Central memory CD4-positive, alpha-beta T cell (primary cell): ENCODE measurements at places on chromosomes 2 and 18.

GRCh38 chr18:6414723-6415417, at the start of gene L3MBTL4:
Gene L3MBTL4 (minus strand): TSS chr18:6414911. CDS start chr18:6311625, 103,286 bp downstream.
- DNase-seq: no peak

DNA sequence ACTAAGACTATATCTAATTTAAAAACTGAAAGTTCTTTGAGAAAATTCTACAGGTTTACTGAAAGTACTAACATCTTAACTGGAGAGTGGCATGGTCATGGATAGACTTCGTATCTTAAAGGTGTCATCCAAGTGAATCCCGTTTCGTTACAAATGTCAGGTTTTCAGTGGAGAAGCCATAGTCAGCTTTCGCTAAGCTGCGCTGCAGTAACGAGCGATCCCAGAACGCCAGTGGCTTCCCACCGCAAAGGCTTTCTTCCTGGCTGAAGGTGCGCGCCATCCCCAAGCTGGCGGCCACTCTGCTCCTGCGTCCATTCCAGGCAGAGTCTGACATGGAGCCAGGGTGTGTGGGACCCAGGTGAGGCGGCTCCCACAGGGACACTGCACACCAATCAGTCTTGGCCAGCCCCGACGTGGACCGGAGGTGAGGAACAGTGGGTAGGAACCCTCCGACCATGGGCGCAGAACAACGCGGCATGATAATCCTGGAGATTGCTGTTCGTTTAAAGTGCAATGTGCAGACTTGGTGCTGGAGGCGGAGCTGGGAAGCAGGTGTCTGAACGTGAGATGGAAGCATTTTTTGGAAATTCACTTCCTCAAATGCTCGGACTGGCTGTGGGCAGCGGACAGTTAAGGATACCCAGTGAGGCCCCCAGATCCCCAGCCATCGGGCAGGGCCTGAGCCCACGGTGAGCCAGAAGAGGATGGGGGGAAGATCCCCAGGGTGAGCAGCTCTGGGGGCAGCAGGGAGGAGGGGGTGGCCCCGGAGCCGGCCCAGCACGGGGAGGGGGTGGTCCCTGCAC, 27.8 kb upstream of the KCNG2 start:
- no peak for DNase-seq

DNA sequence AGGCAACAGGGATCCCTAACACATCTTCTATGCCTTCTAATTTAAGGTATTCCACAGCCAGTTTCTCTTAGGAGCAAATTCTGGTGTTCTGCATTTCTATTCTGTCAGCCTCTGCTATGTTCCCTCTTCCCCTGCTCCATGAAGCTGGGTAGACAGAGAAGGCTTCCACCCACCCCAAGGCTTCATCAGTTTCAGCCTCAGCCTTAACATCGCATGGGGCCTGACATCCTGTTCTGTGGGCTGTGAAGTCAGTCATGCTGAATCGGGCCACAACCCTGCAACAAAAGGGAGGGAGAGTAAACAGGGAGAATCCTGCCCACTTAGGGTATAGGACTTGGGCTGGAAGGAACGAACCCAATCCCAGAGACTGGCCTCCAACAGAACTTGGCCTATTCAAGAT, 70.6 kb upstream of the PPM1B start:
- DNase-seq: no peak

GRCh38 chr2:127535422-127535901, at the start of gene MYO7B:
Gene MYO7B (plus strand): TSS chr2:127535683. CDS start chr2:127559723, 24,040 bp downstream.
- no peak for DNase-seq

DNA sequence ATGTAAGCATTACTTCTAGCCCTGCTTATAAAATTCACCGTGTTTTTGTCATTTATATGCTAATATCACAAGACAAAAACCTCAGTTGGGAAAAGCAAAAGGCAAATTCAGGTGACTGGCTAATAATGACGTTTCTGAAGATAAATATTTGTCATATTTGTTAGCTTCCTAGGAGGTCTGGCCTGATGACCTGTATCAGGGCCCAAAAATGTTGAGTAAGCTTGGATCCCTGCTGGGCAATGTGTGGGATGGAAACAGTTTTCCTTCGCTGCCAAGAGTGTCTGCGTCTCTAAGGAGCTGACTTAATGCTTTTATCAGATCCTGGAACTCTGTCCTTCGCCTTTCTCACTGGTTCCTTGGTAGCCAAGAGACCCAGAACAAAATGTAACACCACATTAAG, 230.1 kb upstream of the PXDN start:
- no peak for DNase-seq
